ENCODE measurements at places on chromosomes 4 and X.

- DNase-seq = peak; percentile 66
Observed at GRCh38 chr4:7649741-7650531, 215.2 kb upstream of the PSAPL1 start.

GRCh38 chr4:123581802-123582201 is 185.2 kb downstream of the SPRY1 start:
- DNase-seq = no peak

DNA sequence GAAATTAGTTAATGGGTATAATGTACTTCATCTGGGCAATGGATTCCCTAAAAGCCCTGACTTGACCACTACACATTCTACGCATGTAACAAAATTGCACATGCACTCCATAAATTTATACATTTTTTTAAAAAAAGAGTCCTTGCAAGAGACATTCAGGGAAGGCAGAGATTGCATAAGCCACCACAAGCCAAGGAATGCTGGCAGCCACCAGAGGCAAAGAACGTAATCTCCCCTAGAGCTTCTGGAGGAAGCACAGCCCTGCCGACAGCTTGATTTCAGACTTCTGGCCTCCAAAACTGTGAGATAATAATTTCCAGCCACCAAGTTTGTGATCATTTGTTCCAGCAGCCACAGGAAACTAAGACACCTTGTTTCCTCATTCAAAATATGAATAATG is 185.6 kb upstream of the GALNT7 start:
- peak; percentile 52 for DNase-seq

- DNase-seq = no peak
Observed at GRCh38 chr4:65918212-65918611, 247.9 kb upstream of the EPHA5 start.

GRCh38 chrX:84187533-84188319 is at the start of gene RPS6KA6:
Gene RPS6KA6, minus strand, starts transcription at chrX:84188199. Its CDS starts 300 bp downstream, at chrX:84187899.
- DNase-seq = no peak

DNA sequence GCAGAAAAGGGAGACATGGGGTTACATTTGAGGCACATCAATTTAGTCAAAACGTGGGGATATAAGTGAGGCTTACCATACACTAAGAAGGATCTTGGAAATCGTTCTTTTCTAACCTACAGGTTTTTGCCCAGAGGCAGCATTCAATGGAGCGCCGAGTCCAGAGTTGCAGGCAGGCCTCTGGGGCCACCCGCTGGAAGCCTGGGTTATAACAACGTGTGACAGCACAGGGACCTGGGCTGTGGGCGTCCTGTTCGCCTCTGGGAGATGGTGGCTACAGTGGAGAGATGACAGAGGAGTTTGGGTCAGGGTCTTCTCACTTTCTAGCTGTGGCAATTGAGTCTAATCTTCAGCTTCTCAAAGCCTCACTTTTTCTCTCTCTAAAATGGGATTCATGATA is 53.9 kb downstream of the ENPP6 start:
- no peak for DNase-seq

DNA sequence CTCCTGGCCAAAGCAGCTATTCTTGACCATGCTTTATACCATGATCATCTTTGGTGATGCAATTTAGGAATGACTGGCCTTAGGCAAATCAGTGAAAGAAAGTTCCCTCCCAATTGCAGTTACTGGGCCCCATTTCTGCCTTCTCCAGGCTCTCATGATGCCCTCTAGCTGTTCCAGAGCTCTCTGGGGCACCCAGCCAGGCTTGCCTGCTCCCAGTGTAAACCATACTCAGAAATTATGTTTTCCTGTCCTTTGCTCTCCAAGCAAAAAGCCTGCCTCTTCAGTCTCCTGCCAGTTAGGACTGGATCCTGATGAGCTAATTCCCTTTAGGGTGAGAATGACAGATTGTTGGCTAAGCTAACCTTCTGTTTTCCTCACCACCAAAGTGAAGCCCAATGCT is 85.3 kb upstream of the RBPJ start:
- DNase-seq = peak; percentile 75

GRCh38 chr4:170887396-170887795 is 797.6 kb upstream of the AADAT start:
- no peak for DNase-seq

GRCh38 chrX:116436358-116436816 is at the start of gene SLC6A14:
Gene SLC6A14, plus strand, starts transcription at chrX:116436606. Its CDS starts 104 bp downstream, at chrX:116436710.
- DNase-seq = no peak

- no peak for DNase-seq
Observed at GRCh38 chr4:188341428-188341827, 202.2 kb downstream of the TRIML1 start.

DNA sequence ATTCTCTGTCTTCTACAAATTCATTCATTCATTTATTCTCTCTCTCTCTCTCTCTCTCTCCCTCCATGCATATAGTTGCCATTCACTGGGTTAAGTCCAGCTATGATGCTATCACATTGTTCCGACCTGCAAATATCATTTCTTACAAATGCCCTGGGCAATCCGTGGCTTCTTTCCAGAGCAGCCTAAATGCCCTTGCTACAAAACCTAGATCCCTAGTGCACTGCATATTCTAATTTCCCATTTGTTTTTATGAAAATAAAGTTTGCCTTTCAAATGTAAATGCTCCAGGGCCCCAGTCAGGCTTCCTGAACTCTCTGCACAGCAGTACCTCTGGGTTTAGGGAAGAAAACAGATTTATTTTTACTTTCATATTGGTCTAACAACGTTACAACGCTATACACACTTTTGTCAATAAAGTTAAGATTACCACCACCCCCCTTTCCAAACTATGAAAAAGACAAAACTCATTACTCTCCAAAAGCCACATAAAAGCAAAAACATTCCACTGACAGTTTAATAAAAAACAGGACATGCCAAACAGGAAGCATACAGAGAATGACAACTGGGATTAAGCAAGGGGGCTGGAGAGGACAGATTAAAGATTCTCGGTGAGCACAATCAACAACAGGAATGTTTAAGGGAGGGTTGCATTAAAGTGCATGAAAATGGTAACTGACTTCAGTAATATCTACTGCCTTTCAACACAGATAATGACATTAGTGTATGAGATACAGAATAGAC is 104.3 kb downstream of the USP46 start:
- DNase-seq = no peak

DNA sequence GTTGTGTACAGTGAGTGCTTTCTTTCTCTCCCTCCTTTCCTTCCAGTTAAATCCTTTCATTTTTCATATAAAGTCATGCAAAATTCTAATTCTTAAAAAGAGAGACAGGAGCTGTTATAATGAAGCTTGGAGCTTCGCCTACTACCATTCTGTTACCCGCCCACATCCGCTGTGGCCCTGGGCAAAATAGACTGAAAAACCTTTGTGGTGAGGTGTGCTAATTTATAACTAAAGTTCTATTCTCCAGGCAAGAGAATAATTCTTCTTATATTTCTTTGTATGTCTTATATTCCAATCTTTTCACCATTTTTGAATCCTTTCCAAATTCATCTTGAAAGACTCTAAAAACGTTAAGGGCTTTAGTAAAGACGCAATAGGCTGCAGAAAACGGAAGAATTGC is 7.0 kb downstream of the QRFPR start:
- DNase-seq = no peak

DNA sequence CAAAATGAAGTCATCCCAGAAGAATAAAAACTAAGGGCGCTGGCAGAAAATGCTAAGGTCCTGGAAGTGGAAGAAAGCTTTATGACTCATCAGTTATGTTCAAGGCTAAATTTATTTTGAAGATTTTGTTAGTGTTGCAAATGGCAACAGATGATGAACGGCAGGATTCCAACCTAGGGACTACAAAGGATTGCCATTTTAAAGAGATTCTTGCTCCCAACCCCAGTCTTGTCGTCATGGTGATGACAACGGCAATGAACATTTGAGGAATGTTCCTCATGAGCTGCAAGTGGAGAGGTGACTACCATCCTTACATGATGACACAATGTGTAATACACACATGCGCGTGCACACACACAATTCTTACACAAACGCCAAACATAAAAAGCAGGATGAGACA is 54.4 kb upstream of the FTHL17 start:
- no peak for DNase-seq

DNA sequence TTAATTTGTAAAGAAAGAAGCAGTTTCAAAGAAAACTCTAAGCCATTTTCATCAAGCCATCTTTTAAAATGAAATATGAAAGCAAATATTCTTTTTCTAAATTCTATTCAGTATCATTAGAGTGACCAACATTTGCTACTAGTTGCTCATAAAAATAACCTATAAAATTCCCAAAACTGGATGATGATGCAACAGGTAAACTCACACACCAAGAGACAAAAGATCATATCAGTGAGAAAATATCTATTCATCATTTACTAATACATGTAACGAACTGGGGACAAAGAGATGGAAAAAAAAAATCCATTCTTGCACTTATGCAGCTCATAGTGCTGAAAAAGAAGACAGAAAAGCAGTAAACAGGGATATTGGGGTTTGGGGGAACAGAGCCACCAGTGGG is 48.1 kb downstream of the PDGFC start:
- no peak for DNase-seq

- DNase-seq = no peak
Observed at GRCh38 chr4:7381890-7382633, 52.7 kb downstream of the PSAPL1 start.

DNA sequence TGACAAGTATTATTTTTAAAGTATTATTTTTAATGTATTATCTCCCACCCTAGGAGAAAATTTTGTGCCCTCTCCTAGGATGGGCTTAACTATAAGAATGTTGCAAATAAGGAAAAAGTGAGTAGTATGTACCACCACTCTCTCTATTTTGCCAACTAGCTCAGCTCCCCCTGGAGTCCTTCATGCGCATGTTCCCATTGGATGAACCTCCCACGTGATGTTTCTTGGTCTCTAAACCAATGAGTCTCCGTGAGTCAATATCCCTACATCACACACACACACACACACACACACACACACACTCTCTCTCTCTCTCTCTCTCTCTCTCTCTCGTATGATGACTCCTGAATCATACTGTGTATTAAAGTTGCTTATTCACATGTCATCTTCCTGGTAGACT is 129.7 kb upstream of the ZFP42 start:
- no peak for DNase-seq

- DNase-seq = no peak
Observed at GRCh38 chr4:20543131-20543530, 157.1 kb upstream of the PACRGL start.

DNA sequence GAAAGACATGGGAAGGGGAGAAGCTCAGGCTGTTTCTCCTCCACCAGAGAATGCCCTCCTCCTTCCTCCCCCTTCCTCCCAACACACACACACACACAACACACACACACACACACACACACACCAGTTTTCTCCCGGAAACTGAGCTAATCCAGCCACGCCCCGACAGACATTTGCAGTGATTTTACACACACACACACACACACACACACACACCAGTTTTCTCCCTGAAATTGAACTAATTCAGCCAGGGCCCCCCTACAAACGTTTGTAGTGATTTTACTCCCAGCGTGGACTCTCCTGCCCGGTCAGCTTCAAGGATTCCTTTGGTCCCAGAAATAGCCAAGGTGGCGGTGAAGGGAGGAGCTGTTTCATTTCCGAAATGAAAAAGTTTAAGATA is 32.9 kb upstream of the STX18 start:
- DNase-seq = peak; percentile 78

DNA sequence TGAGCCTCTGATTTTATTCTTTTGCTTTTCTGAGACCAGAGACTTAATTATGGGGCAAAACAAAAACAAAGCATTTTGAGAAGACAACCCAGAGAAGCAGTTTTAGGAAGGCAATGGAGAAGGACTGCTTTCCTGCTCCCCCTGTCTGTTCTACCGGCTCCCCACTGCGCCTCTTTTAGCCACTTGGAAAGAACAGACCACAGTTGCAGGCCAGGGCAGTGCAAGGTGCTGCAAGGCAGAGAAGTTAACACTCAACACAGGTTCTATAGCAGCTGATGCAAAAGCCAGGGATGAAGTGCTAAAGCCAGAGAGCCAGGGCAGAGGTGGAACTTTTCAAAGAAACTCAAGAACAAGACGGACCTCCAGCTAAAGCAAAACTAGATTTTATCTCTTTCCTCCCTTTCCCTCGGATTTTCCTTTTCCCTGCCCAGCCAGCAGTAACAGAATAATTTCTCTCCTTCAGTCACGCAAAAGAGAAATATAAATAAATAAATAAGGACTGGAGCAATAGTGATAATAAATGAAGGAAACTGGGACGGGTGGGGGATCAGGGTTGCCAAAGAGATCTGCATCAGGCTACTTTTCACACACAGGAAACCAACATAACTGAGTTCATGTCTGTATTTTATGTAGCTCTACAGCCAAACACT is 10.4 kb downstream of the SH3RF1 start:
- DNase-seq = no peak

DNA sequence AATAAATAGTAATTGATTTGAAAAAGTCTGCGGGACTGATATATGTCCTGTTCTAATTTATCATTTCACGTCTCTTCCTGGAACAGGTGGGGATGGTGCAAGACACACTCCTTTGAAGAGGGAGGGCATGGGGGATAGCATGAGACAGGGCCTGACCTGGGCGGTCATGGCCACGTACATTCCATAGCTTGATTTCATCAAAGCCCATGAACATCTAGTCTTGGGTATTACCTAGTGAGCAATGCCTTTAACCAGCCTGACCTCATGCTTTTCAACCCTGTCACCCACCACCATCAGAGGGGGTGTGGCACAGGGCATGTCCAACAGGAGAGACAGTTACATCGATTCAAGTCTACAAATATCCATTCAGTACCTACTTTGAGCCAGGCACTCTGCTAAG is 52.3 kb upstream of the HOPX start:
- no peak for DNase-seq

DNA sequence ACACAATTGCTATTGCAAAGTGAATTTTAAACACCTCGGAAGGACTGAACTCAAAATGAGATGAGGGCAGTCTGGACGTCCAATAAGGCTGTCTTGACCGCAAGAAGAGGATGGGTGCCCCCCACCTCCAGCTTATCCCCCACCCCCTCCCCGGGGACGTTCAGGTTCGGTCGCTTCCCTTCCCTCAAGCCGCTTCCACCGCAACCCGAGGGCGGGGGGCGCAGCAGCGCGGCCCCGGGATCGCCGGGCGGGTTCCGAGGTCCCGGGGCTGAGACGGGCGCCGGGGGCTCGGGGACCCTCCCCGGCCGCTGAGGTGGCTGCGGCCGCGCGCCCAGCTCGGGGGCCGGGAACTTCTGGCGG is 480 bp downstream of the USP46 start:
- DNase-seq = no peak

DNA sequence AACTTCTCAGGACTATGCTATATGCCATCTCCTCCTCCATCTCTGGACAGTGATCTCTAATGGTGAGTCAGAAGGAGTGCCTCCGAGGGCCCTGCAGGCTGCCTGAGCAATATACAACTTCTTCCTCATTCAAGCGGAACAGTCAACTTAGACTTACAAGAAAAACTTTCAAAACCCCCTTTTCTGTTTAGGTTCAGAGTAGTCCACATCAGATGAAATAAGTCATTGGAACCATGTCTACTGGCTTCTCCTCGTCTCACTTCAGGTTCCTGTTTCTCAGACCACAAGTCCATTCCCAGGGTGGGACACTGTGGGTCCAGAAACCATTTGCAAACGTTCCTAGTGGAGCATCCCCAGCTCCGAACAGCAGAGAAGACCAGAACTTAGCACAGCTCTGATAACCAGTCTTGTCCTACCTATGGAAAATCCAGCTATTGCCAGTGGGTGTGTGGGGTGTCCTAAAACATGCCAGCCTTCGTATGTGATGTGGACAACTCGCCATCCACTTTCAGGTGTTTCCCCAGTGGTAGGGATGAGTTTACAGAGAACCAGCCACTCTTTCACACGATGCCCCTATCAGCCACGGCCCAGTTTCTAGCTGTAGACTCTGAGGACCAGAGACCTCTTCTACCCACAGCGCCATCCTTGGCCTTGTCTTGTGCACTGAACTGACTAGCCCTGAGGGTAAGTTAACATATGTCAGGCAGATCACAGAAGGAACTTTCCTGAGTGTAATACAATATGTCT is 32.7 kb upstream of the NKRF start:
- DNase-seq = no peak
